ENCODE measurements at places on chromosomes 6 and 20.

- DNase-seq = no peak
Observed at GRCh38 chr6:101397199-101397598, 3.7 kb downstream of the GRIK2 start.

DNA sequence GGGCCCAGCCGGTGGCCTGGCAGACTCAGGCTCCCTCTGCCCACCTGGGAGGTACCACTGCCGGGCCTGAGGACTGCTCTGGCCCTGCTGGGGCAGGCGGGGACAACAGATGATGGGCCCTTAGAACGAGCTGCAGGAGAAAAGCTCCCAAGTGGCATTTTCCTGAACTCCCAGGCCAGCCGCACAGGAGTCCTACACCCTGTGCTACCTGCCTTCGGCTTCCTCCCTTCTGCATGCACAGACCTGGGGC, 41.3 kb downstream of the DSTN start:
- no peak for DNase-seq

- DNase-seq = no peak
Observed at GRCh38 chr6:169530752-169531123, 171.1 kb downstream of the WDR27 start.

DNA sequence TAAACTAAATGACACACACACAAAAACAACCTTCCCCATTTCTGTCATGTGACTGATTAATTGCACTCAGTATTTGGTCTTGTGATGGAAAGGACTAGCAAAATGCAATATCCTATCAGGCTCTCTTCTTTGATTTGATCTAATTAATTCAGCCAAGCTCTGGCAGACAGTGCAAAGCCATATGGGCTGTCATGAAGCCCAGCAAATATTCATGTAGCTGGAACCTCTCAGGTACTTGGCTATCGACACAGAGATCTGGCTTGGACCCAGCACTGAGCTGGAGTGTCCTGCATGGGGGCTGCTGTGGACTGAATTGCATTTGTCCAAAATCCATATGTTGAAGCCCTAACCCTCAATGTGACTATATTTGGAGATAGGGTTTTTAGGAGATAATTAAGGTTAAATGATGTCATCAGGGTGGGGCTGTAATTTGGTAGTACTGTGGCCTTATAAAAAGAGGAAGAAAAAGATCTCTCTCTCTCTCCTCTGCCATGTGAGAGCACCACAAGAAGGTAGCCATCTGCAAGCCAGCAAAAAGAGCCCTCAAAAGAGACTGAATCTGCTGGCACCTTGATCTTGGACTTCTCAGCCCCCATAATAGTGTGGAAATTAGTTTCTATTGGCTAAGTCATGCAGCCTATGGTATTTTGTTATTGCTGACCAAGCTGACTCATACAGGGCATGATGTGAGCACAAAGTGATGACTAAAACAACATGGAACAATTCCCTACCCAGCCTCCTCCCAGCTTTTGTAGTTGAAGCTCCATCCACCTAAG, 77.1 kb downstream of the STMND1 start:
- no peak for DNase-seq

- no peak for DNase-seq
Observed at GRCh38 chr6:122610690-122611455, 668 bp downstream of the PKIB start.

- DNase-seq = no peak
Observed at GRCh38 chr20:17602493-17602892, 32.6 kb downstream of the DSTN start.

DNA sequence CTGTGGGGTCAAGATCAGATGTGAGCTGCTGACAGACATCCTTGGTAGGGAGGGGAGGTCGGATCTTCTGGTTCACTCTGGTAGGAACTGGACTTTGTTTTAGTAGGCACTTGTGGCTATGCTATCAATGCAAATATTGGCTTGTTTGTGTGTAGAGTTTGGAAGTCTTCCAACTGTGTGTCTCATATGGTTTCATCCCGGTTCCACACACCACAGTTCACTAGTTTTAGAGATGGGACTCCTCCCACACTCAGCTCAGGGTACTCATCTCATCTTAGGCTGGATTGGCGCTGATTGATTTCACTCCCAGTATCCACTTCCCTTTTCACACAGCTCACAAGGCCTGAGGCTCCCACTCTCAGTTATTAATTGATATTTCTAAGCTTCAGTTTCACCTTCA, 161.3 kb downstream of the THBS2 start:
- DNase-seq = no peak

GRCh38 chr20:62700261-62700930, 8.2 kb upstream of the NTSR1 start:
- no peak for DNase-seq

DNA sequence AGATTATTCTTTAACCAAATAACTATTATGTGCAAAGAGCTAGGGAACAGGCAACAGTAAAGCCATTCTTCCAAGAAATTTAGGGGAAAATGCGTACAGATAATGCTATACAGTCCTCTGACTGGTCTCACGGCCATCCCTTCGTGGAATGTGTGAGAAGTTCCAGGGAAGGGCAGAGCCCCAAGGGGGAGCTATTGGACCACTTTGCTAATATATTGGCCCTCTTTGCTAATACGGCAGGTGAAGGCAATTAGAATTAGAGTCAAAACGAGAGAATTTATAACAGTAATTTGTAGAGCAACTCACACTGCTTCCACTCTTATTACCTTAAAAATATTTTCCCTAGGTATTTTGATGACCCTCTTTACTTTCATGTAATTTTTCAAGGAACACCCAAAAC, 140.4 kb downstream of the IMPG1 start:
- DNase-seq = no peak

- DNase-seq = no peak
Observed at GRCh38 chr6:150491131-150491810, 108.4 kb upstream of the PLEKHG1 start.
